GM13977 (cell line): ENCODE measurements at places on chromosomes 16 and 17.

DNA sequence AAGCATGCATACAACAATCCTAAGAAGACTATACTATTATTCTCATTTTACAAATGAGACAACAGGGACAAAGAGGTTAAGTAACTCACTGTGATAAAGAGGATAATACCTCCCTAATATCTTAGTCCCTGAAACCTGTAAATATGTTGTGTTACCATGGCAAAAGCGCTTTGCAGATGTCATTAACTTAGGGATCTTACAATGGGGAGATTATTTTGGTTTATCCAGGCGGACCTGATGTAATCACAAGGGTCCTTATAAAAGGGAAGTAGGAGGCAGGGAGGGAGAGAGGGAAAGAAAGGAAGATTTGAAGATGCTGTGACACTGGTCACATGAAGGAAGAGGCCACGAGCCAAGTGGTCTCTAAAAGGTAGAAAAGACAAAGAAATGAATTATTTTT, 164.7 kb downstream of the CNTNAP4 start:
- DNase-seq = no peak

GRCh38 chr17:30095507-30096244, 20.9 kb upstream of the NSRP1 start:
- peak; percentile 36 for DNase-seq

GRCh38 chr16:28212532-28212873, 738 bp upstream of the XPO6 start:
- DNase-seq = no peak

DNA sequence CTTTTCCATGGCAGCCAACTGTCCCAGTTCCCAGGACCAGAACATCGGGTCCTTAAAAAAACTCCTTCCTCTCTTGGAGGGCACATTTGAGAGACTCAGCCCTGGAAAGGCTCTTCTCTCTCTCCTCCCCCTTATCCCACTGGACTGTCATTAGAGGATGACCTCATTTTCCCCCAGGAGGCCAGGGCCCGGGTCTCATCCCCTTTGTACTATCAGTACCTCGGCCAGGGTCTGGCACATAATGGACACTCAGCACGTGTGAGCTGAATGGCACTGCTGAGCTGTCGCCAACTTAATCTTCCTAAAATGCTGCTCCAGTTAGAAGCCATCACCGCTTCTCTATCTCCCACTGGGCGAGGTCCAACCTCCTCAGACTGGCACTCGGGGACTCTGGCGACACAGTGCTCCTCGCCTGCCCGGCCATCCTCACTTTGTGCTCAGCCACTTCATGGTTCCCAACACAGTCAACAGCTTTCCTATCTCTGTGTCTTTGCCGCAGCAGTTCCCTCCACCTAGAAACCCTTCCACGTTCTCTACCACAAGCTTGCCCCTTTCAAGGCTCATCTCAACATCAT, 3.6 kb upstream of the RHBDL3 start:
- no peak for DNase-seq

- DNase-seq = no peak
These were observed 33.2 kb upstream of the TEX2 start for GRCh38 chr17:64296246-64296645.

GRCh38 chr17:78595135-78595810, 18.1 kb upstream of the DNAH17 start:
- DNase-seq = no peak

GRCh38 chr17:52178012-52178411, 19.5 kb upstream of the CA10 start:
- DNase-seq = no peak

- no peak for DNase-seq
These were observed 32.1 kb upstream of the LONP2 start for GRCh38 chr16:48212033-48212432.

GRCh38 chr16:35910409-35910808, 2451.0 kb downstream of the TP53TG3F start:
- no peak for DNase-seq

DNA sequence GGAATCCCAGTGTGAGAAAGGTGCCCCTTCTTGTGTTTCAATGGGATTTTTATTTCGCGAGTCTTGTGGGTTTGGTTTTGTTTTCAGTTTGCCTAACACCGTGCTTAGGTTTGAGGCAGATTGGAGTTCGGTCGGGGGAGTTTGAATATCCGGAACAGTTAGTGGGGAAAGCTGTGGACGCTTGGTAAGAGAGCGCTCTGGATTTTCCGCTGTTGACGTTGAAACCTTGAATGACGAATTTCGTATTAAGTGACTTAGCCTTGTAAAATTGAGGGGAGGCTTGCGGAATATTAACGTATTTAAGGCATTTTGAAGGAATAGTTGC, 567 bp downstream of the UBB start:
- DNase-seq = peak; percentile 19
